ENCODE measurements at places on chromosomes 7 and 10.

DNA sequence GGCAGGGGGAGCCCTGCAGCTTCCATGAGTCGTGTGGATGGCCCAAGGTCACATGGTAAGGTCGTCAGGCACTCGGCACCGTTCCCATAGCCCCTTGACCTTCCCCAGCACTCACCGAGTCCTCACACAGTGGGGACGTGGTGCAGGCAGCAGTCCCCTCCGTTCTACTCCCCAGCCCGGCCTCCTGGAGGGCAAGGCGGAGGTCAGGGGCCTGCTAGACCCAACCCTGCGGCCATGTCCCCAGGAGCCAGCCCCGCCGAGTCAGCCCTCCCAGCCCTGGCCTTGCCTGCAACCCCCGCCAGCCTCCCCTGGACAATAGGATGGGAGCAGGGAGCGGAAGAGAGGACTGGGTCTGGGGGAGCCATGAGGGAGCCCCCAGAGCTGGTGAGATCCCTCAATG is 65.2 kb downstream of the ELFN1 start:
- DNase-seq: no peak

DNA sequence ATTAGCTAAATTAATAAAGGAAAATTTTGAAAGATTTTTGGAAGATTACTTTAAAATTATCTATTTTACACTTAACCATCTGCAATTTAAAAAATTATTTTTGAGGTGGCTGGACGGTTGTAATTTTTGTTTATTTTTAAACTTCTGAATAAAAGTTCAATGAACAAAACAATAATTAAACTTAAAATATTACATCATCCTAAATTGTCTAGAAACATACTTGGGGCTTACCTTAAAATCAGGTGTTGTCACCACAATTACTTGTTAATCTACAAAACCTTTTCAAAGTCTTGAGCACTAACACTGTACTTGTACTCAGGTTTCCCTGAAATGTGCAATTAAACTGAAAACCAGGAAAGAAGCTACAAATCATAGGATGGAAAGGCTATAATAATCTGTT is 328.3 kb downstream of the NXPH1 start:
- no peak for DNase-seq

- DNase-seq: no peak
These were observed 17.9 kb downstream of the PFKFB3 start for GRCh38 chr10:6220418-6221191.

GRCh38 chr10:112389271-112389822 is 15.4 kb downstream of the ACSL5 start:
- DNase-seq: peak; percentile 21

DNA sequence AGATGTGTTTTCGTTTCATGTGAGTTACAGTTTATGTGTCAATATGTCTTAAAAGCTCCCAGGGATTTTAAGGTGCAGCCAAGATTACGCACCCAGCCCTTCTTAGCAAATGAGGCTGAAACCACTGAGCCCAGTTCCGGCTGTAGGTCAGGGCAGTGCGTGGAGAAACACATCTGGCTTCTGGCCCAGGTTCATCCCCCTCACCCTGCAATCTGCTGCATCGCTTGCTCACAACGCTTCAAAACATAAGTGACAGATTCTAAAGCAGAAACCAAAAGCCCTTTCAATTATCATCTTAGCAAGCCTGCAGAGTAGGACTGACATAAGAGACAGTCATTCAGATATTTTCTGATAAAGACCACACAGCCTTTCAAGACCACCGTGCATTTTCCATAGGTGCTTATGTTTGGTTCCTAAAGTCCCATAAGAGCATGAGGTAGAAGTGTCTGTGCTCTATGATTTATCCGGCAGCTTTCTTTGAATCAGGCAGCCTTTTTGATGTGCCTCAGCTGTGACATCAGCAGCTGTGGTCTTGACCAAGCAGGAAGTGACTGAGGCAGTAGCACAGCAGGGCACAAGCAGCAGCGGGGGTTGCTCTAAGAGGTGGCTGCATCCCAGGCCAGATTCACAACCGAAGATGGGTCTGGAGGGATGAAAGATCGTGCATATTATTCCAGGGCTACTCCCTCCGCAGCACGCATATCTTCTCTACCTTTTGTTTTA is 72.1 kb upstream of the LYZL2 start:
- no peak for DNase-seq

DNA sequence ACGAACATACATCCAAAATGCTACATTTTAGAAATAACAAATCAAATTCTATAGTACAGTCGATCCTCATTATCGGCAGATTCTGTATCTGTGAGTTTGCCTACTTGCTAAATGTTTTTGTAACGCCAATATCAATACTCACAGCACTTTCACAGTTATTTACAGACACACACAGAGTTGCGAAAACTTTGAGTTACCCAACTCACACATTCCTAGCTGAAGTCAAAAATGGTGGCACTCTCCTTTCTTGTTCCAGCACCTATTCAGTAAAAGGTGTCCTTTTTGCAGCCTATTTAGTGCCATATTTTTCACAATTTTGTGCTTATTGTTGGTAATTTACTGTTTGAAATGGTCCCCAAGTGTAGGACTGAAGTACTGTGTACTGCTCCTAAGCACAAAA is 161.7 kb downstream of the AKR1D1 start:
- no peak for DNase-seq

- DNase-seq: no peak
These were observed 259.9 kb downstream of the SKIDA1 start for GRCh38 chr10:21265622-21266021.

- DNase-seq: no peak
These were observed 131.4 kb upstream of the BTBD16 start for GRCh38 chr10:122139627-122140170.

GRCh38 chr10:91953600-91954160 is 30.1 kb downstream of the BTAF1 start:
- no peak for DNase-seq

DNA sequence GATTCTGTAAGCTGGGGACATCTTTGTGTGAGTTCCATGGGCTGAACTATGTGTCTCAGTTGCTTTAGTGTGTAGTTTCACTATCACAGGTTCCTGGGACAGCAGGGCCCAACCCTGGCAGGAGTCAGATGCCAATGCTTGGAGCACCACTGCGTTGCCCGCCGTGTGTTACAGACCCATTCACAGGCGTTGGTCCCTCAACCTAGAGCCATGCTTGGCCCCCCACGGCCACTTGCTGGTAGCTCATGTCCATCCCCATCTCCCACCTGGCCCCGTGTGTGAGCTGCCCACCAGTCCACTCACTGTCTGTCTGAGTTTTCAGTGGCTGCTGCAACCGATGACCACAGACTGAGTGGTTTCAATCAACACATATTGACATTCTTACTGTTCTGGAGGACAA is 546.9 kb downstream of the TCERG1L start:
- DNase-seq: no peak

DNA sequence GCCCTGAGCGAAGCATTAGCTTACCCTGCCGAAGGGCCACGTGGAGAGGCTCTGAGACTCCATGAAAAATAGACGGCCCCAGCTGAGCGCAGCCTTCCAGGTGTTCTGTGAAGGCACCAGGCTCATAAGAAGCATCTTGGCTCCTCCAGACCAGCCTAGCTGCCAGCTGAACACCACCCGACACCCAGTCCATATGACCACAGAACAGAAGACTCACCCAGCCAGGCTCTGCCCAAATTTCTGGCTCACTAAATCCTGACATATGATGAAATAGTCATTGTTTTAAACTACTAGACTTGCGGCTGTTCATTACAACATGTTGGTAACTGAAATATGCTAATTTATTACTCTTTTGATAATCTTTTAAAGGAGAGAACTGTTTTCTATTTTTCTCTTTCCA is 99.5 kb upstream of the ABI1 start:
- no peak for DNase-seq

DNA sequence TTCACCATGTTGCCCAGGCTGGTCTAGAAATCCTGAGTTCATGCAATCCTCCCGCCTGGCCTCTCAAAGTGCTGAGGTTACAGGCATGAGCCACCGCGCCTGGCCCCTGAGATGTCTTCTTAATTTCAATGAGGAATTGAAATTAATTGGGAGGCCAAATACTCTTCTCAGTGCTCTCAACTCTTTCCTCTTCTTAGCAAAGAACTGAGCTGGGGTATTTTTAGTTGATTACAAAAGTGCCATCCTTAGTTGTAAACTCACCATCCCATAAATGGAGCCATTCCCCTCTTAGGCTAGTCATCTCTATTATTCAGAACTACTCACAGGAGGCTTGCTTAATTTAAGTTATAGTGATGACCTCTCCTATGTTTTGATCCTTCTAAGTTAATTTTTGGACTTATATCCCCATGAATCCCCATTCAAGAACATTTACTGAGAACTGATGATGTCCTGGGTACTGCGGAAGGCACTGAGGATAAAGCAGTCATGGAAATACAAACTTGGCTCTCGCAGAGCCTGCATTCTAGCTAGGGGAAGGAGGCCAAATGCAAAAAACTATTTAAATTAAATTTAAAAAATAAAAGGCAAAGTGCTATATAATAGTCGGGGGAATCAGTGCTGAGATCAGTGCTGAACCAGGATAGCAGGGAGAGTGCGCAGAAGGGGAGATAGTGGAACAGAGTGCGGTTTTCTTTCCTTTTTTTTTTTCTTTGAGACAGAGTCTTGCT is 145.3 kb downstream of the SFMBT2 start:
- no peak for DNase-seq

GRCh38 chr10:9331583-9332008 is 1277.1 kb downstream of the GATA3 start:
- DNase-seq: no peak

DNA sequence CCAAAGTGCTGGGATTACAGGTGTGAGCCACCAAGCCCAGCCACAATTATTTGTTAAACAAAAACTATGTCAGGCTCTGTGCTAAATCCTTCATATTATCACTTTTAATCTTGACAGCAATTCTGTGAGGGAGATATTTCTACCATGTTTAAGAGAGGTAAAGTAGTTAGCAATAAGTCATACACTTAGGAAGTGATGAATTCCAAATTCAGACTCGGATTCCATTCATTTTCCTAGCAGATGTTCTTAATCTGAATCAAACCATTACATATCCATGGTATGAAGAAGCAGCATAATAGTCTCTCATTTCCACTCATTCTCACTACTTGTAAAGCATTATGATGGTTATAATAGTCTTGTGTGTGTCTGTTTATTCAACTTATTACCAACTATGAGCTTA is 2.9 kb upstream of the CD36 start:
- no peak for DNase-seq

GRCh38 chr10:50407076-50407801 is 155.9 kb upstream of the ASAH2 start:
- no peak for DNase-seq

- no peak for DNase-seq
These were observed 134.8 kb downstream of the CFAP58 start for GRCh38 chr10:104488439-104488832.

DNA sequence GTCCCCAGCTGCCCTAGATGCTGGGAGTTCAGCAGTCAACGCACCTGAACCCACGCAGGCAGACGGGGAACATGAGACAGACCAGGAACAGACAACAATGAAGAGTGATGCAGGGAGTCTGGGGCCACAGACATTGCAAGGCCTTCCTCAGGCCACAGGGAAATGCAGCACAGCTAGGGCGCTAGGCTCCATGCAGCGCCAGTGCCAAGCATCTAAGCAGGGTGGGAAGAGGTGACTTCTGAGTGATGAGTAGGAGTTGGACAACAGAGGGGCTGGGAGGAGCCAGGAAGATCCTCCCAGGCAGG is 7.7 kb upstream of the RET start:
- DNase-seq: no peak

GRCh38 chr7:34133356-34133982 is 228.1 kb downstream of the BMPER start:
- DNase-seq: no peak

DNA sequence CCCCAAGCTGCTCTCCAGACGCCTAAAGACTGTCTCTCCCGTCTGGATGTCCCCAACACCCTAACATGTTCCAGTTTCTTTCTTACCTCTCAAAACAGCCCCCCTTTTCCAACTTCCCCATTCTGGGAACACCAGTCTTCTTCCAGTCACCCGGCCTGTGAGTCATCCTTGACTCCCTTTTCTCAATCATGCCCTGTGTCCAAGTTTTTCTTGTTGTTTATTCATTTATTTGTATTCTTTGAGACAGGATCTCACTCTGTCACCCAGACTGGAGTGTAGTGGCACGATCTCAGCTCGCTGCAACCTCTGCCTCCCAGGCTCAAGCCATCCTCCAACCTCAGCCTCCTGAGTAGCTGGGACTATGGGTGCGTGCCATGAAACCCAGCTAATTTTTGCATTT is 15.6 kb downstream of the SNX10 start:
- DNase-seq: no peak

DNA sequence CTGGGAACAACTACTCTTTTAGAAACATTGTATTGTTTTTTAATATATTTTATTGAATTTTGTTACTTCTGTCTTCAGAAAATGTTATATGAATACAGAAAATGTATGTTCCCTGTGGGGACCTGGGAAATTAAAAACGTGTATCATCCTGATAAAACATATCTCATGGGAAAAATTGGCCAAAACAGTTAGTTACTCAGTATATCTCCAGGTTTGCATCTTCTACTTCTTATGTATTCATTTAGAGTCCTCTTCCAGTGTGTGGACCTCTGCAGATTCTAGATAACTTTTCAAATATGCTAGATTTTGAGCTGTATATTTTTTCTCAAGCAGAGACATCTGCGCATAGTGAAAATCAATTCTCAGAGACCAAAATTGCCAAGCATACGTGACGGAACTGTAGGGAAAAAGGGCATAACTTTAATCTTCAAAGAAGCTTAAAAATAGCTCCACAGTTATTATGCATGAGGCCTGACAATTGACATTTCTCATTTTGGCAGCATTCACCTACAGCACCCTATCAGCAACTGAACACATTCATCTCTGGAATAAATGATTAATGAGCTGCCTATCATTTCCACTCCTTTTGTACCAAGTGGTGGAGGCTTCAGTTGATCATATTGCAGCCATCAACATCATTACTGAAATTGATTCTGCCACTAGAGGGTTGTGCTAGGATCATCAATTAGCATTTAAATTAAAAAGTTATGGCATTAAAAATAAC is 26.4 kb upstream of the UMAD1 start:
- DNase-seq: no peak

DNA sequence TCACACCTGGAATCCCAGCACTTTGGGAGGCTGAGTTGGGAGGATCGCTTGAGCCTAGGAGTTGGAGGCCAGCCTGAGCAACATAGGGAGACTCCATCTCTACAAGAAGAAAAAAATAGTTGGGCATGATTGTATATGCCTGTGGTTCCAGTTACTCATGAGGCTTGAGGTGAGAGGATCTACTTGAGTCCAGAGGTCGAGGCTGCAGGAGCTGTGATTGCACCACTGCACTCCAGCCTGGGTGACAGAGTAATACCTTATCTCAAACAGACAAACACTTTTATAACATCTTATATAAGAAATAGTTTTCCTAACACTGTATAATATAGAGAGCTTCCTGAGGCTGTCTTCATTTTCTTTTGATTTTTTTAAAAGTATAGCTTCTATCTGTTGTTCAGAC is 448.4 kb upstream of the COBL start:
- no peak for DNase-seq

DNA sequence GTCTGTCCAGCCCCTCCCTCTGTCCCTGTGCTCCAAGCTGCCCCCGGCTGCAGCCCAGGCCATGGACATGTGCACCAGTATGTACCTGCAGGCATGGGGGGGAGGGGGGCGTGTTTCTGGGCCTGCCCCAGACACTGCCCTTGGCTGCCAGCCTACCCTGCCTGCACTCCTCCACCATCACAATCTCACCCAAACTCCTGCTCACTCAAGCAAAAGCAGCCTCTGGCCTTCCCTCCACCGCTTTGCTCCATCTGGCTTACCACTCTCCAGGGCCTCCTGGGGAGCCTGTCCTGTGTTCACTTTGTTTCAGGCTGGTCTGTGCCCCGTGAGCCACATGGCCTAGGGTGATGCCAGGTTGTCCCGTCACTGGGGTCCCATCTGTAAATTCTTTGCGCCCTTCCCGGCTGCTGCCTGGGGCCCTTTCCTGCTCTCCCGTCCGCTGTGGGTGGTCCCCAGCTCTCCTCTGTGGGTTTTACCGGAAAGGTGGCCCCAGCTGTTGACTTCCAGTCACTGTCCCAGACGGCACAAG is 33.3 kb upstream of the PPIF start:
- no peak for DNase-seq

All from head of caudate nucleus (tissue), 42 donors.